ENCODE measurements at places on chromosomes 16 and 17.

- no peak for DNase-seq
These were observed 10.8 kb upstream of the ITGA3 start for GRCh38 chr17:50045154-50045553.

- no peak for DNase-seq
These were observed 1.8 kb upstream of the KRT10 start for GRCh38 chr17:40824015-40824832.

- no peak for DNase-seq
These were observed 31.6 kb downstream of the PHKB start for GRCh38 chr16:47492428-47493377.

DNA sequence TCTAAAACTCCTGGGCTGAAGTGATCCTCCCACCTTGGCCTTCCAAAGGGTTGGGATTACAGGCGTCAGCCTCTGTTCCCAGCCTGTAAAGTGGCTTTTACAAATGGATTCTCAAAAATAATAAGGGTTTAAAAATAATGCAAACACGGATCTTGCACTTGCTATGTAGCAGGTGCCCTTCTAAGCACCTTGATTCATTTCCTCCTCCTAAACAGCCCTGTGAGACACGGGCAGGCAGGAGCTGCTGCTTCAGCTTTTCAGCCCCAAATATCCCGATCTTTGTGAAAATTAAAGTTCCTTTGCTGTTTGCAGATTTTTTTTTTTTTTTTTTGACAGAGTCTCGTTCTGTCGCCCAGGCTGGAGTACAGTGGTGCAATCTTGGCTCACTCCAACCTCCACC lies 31.7 kb downstream of the NAGPA start:
- DNase-seq = no peak

DNA sequence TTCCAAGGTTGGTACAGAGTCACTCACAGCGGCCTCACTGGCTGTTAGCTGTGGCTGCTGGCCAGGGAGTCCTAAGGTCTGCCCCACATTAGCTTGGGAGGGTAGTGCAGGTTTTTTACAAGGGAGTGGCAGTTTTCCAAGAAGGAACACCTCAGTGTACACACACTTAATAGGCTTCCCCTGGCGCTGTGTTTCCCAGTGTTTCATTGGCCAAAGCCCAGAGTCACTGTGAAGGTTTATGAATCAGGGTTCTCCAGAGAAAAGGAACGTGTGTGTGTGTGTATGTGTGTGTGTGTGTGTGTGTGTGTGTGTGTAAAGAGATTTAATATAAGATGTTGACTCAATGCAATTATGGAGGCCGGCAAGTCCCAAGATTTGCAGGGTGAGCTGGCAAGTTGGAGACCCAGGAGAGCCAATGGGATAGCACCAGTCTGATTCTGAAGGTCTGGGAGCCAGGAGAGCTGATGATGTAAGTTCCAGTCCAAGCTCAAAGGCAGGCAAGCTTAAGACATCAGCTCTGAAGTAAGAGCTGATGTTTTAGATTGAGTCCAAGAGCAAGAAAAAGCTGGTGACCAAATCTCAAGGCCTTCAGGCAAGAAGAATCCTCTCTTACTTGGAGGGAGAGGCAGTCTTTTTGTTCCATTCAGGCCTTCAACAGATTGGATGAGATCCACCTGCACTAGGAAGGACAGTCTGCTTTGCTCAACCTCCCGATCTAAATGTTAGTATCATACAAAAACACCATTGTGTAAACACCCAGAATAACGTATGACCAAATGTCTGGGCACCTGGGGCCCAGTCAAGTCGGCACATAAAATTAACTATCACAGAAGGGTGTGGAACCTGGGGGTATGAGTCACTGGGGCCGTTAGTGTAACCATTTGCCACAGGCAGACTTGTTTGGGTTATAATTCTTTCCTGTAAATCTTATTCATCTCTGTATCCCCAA lies 206.8 kb downstream of the PRKCA start:
- DNase-seq = peak; percentile 83

- peak; percentile 99 for DNase-seq
These were observed 19.0 kb upstream of the CSNK1D start for GRCh38 chr17:82292251-82293154.

GRCh38 chr16:31063843-31064611 lies 10.0 kb downstream of the ZNF668 start:
- no peak for DNase-seq

DNA sequence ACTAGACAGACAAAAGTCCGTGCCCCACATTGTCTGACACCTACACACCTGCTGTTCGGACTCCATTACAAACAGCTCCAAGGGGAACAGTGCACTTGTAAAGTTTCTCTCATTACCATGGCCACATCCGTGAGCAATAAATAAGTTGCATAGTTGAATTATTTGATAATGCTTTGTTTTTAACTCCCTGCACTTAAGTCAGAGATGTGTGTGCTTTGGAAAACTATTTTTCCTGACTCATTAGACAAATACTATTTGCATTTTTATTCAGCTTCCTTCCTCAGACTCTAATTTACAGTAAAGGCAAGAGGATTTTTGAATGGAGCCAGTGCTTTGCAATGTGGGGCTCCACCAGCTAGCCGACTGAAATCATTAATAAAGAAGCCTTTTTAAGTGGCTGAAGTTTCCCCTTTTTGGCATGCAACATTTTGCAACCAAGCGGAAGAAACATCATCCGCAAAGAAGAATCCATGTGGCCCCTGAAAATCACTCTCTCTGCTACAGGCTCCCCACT lies 6.5 kb upstream of the CCL2 start:
- DNase-seq = peak; percentile 85

GRCh38 chr17:28467456-28468025 lies 5.9 kb upstream of the SLC13A2 start:
- peak; percentile 48 for DNase-seq

DNA sequence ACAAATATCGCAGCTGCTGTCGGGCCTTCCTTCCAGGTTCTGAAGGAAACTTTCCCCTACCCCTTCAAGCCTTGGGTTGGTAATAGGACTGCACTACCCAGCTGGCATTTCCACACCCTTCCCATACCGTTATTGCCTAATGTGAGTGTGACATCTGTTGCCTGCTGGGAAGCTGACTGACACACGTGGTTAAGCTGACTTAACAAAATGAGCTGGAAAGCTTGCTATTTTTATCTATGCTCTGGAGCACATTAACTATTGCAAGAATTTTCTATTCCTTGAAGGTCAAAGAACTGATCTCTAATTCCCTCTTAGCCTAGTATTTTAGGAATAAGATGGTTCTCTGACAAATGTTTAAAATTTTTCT lies 79.5 kb downstream of the PMP22 start:
- DNase-seq = peak; percentile 43

GRCh38 chr17:64998436-64999190 lies 57.9 kb downstream of the GNA13 start:
- no peak for DNase-seq

GRCh38 chr17:48787828-48788227 lies 29.2 kb downstream of the TTLL6 start:
- no peak for DNase-seq

DNA sequence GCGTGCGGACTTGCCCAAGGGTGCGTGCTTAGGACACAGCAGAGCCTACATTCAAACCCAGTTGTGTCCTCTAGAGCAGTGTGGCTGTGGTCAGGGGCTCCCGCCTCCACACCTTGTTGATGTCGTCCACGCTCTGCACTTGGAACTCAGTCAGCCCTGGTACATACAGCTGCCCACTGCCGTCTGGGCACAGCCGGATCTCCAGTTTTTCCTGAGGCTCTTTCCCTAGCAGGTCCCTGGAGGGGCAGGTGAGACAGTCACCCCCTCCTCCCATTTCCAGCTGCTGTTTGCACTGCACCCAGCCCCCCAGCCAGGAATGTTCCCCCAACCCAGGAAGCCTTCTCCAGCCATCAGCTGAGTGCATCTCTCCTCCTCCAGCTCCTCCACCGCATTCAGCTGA lies 25.7 kb downstream of the KATNB1 start:
- no peak for DNase-seq

GRCh38 chr16:82187829-82188228 lies 17.8 kb upstream of the MPHOSPH6 start:
- no peak for DNase-seq

GRCh38 chr16:66988197-66988788 lies at the start of gene CES4A:
Gene CES4A, plus strand, starts transcription at chr16:66988589. Its CDS starts 184 bp downstream, at chr16:66988773.
- peak; percentile 21 for DNase-seq

DNA sequence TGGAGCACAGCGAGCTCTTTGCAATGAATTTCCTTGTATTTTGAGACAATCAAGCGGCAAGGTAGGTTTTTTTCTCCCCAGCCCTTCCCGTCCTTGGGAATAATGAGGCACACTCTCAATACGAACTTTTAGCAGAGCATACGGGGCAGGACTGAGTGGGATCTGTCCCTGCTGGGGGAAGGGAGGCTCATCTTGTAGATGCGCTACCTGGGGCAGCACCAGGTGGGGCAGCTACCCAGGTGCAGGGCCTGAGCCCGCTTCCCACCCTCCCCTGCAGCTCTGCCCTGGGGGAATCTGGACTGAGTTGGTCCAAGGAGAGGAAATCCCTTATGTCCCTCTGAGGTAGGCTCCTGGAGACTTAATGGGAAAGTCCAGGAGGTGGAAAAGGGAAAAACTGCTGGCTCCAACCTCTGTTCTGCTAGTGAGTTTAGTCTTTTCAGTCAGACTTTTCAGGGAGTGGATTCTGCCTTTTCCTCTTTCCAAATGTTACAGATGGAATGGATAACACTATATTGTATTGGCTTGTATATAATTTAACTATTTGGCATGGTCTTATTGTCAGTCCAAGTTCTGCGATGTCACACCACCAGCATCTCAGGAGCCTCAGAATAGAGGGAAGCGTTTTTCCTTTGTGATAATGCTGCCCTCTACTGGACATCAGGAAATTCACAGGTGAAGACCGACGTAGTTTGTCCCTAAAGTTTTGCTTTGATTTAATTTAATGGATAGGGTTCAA lies 9.6 kb upstream of the CES1 start:
- peak; percentile 39 for DNase-seq

DNA sequence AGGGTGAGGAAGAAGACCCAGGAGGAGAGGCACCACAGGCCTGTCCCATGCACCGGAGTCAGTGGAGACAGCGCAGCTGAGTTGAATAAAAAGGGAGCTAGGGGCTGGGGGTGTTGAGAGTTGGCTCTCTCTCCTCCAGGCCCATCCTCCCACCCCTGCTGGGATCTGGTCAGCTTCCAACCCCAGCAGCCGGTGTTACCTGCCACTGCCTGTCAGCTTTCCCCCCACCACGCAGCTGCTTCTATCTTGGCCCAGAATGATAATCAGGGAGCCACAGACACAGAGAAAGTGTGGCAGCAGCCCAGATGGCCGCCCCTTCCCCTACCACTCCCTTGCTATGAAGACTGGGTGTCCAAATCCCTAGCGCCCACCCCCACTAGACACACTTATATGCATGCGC lies 120.6 kb upstream of the RPL38 start:
- DNase-seq = no peak

DNA sequence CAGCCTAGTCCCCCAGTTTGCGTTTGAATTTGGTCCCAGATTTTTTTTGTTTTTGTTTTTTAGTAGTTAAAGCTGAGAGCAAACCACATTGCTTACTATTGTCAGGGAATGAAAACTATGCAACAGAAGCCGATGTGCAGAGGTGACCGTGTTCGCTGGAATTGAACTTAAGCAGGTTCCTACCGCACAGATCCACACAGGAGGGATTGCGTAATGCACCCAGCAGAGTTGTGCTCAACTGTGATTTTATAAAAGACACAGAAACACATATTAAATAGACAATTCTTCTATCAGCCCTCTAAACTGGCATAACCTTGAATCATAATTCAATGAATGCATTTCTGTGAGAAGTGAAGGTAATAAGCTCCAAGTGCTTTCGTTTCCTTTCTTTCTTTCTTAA lies 443.0 kb downstream of the WWOX start:
- no peak for DNase-seq

DNA sequence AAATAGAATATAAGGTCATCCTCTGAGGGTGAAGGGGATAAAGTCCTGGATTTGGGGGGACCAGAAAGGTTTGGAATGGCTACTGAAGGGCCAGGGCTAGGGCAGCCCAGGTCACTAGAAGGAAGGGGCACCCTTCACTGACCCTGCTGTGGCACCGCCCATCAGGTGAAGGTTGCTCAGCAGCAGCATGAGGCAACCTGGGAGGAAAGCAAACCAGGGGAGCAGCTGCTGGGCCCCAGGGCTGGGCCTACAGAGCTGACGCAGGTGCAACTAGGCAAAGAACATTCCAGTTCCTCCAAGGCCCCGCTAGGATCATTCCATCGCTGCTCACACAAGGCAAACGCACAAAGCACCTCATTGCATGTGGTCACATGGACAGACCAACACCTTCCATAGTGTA lies 3.4 kb upstream of the HSBP1 start:
- DNase-seq = no peak

- no peak for DNase-seq
These were observed 431.4 kb downstream of the SHISA9 start for GRCh38 chr16:13332713-13333255.

DNA sequence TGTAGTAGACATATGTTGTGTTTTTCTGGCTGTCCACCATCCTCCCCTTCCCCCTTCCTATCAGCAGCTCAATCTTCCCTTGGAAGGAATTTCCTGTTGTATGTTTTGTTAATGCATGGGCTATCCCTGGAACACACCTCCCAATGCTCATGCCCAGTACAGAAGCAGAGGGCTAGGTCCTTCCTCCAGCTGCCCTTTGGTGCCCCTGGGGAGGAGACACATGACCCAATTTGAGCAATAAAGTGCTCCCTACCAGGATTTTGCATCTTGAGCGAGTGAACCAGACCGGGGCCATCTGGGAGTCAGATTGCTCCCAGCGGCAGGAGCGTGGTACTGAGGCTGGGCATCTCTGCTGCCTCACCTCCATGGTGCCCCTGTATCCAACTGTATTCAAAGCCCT lies 141.5 kb upstream of the MED13 start:
- peak; percentile 43 for DNase-seq

DNA sequence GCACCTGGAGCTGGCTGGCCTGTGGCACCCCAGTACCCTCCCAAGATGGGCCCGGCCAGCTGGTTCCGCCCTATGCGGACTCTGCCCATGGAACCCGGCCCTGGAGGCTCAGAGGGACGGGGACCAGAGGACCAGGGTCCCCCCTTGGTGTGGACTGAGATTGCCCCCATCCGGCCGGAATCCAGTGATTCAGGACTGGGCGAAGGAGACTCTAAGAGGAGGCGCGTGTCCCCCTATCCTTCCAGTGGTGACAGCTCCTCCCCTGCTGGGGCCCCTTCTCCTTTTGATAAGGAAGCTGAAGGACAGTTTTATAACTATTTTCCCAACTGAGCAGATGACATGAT lies 12.0 kb downstream of the TBX21 start:
- DNase-seq = no peak

DNA sequence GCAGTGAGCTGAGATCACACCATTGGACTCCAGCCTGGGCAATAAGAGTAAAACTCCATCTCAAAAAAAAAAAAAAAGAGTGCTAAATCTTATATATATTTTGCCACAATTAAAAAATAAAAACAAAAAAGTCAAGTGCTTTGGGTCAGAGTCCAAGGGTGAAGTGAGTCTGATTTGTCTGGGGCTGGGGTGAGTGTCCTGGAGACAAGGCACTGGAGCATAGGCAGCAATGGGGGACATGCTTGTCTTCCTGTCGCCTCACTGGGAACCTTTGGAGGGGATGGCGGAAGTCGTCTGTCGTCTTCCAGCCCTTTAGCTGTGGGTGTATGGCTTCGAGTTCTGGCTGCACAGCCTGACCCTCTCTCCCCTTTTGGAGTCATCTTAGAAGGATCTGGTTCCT lies 167.1 kb downstream of the NTN1 start:
- DNase-seq = no peak

Data from EL (cell line).